Stimulated activated CD8-positive, alpha-beta memory T cell treated with anti-CD3 and anti-CD28 coated beads, Interleukin-7, amount 100 ng/mL, for 48 hours (primary cell): ENCODE measurements at places on chromosomes 2 and 18.

DNA sequence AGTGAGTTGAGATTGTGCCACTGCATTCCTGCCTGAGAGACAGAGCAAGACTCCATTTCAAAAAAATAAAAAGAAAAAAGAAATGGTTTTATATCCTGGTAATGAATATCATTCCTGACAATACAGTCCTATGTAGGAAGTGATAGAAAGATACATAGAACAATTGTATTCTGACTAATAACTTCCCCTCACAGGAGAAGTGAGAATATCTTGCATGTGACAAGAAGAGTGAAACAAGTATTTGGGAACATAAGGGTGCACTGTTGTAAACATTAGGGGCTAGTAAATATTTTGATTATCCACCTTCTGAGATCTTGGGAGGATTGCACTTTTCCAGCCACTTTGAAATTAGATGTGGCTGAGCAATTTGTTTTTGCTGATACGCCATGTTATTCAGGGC lies 40.7 kb downstream of the KLHL14 start:
- DNase-seq = no peak

DNA sequence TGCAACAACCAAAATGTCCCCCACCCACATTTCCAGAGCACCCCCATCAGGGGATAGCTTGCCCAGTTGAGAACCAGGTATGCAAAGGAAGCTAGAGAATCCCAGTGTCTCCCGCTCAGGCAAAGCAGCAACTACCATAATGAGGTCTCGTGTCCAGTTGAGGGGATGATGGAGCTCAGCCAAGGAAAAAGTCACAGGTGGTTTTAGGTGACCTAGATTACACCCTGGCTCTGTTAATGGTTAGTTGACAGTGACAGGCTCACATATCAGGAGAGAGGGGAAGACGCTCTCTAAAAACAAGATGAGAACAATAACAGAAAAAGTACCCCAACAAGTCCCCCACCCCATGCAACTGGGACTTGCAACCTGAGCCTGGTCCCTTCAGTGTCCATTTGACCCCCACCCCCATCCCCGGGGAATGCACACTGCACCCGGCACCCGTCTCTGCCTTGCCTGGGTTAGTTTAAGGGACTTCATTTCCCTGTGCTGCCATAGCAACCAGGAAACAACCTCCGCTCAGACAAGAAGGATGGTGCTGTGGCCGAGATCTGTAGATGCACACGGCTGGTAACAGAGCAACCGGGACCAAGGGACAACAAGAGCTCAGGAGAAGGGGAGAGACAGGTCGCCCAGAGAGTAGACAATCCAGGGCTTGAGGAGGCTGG lies at the start of gene KIAA2012:
KIAA2012 (plus strand) TSS at position 519 of the 665 bp plus-strand sequence. CDS start 373 bp downstream, outside the sequence.
- DNase-seq = no peak

DNA sequence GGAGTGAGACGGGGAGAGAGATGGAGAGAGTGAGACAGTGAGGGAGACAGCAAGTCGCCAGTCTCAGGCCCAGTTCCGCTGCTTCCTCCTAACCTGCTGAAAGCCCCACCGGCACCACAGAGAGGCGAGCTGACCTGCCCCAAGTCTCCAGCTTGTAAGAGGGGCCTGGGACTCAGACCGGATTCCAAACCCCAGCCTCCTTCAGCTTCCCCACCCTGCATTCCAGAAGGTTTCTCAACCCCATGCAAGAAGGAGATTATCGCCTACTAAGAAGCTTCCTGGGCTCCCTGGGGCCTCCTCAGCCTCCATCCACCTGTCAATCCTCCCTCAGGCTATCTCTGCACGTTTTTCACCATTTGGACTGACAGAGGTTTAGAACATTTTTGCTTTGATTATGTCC lies 173.1 kb upstream of the RAB6C start:
- no peak for DNase-seq

DNA sequence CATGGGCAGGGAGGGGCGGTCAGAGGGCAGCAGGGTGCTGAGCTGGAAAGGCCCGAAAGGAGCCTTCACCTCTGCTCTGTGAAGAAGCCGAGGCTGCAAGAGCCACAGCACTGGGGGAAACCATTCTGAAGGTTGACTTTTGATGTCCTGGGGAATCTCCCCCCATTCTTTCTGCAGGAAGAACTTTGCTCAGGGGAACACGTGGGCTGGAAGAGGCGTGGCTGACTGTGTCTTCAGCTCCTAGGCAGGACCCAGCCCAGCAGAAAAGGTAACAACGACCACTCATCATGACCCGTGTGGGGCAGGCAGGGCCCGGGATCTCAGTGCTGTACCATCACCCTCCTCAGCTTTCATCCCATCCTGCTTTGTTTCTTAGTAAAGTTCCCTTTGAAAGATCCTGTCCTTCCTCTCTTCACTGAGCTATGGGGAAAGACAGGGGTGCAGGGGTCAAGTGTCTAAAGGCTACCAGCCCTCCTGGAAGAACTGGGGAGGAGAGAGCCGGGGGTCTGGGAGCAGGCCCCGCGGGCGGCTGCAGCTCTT lies 312.7 kb downstream of the CELF4 start:
- DNase-seq = no peak

DNA sequence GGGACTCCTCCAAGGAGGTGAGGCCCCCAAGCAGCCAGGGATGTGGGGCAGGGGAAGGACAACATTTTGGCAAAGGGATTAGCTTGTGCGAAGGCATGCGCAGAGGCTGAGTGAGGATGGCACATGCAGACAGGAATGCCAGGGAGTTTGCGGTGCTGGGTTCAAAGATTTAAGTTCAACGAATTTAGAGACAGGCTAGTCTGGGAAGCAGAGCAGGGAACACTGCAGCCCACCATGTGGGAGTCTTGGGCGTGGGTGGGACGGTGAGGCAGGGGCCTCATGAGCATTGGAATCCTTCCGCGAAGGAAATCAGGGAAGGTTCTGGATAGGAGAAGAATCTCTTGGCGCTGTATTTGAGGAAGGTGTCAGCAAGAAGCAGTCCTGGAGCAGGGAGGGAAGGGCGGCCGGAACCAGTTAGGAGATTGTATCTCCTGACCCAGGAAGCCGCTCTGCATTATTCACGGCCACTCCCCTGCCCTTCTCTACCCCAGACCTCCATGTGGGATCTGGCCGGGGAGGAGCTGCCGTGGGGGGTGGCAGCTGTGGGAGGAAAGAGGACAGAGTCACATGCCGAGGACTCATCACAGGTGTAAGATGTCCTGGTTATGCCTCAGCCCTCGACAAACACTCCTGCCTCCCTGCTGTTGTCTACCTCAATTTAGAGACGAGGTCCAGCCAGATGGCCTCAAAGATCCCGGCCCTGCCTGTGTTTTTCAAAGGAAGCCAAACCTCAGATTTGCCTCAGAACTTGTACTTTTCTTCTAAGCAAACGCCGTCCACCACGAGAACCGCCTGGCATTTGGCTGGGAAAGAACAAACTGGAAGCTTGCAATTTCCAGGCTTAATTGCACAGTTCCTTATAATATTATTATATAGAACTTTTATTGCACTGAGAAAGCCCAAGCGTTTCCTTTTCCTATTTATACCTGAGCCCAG lies 123.7 kb upstream of the SMAD2 start:
- no peak for DNase-seq

DNA sequence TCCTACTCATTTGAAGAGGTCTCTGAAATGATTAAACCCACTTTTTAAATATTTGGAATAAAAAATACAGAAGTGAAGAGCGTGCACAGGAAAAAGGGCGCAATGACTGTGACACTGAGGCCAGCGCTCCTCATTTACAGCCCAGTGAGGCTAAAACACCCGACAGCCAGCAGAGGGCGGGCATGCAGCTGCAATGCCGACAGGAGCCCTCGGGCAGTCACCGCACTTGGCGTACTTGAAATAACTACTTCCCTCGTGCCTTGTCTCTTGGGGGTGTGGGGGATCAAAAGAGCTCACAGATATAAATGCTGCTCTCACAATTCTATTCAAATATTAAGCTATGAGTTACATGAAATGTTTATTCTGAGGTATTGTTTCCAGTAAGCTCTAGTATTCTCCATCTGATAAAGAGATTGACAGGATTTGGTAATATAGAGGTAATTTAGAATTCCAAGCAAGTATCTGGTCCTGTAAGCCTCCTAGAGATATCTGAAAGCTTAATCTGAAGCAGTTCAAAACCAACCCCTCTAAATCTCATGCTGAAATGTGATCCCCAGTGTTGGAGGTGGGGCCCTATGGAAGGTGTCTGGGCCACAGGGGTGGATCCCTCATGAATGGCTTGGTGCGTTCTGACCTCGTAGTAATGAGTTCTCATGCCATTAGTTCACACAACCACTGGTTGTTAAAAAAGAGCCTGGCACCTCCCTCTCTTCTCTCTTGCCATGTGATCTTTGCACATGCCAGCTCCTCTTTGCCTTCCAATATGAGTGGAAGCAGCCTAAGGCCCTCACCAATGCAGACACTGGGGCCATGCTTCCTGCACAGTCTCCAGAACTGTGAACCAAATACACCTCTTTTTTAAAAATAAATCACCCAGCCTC lies 93.6 kb downstream of the ZAP70 start:
- peak; percentile 57 for DNase-seq

- DNase-seq = no peak
Measured at GRCh38 chr18:57787068-57787685, 15.9 kb downstream of the ATP8B1 start.

DNA sequence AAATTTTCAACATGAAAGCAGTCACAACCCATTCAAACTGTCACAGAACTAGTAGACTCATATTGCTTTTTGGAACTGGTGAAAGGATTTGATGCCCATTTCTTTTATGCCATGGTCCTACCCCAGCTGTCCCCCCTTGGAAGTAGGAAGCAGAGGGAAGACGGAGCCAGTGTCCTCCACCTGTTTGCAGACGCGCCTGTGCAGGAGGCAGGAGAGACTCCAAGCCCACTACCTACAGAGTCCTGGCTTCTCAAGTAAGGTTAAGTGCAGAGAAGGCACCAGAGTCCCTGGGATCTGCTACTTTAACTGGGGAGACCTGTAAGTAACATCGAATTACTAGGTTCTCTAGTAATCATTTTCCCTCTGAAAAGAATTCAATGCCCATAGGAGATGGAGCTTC lies 32.7 kb upstream of the DNMT3A start:
- DNase-seq = no peak
